Renal pelvis (tissue), 12 donors: ENCODE measurements at places on chromosomes 3 and 15. TPM values are rescaled to one million over a fixed set of nuclear protein-coding genes. Genes with fewer than 3 reads are reported as not detected.

- no peak for DNase-seq
Measured at GRCh38 chr3:159840703-159841299, 147.8 kb upstream of the IL12A start.

CLDN16 gene
- polyA plus RNA-seq: 29.3 TPM

GRCh38 chr3:14203521-14204079 lies 25.0 kb downstream of the LSM3 start:
- peak; percentile 82 for DNase-seq

DNA sequence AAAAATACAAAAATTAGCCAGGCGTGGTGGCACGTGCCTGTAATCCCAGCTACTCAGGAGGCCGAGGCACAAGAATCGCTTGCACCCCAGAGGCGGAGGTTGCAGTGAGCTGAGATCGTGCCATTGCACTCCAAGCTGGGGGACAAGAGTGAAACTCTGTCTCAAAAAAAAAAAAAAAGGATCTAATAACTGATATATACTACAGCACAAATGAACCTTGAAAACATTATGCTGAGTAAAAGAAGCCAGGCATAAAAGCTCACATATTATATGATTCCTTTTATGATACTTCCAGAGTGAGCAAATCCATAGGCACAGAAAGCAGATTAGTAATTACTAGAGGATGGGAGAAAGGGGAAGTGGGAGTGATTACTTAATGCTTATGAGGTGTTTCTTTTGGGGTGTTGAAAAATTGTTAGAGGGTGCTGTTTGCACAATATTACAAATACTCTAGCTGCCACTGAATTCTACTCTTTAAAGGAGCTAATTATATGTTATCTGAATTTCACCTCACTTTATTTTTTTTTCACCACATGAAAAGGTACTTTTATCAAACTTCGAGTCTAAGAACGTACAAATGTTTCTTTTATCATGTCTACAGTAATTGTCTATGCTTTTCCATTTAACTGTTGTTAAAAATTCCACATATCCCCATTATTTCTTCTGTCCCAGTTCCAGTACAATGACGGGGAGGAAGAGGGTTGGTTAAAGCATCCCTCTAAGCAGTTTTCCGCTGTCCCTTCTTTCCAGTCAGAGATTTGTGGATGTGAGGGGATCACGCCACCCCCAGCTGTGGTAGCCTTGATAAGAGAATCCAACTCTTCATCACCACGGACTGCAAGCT lies 77.7 kb upstream of the FAM174B start:
- DNase-seq: no peak

DNA sequence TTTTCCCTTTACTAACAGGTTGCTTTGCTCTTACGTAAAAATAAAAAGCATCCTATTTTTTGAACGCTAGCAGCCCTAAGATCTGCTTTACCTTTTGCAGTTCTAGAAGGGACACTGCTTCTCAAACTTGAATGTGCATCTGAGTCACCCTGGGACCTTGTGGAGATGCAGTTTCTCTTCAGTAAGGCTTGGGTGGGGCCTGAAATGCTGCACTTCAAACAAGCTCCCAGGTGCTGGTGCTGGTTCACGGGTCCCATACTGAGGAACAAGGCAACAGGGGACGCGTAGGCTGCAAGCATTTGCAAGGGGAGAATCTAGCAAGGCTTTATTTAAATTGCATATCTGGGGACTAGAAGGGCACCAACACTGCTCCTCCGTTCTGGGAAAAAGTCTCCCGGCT lies 30.0 kb downstream of the MB21D2 start:
- no peak for DNase-seq

GRCh38 chr3:156576651-156577348 lies 21.9 kb upstream of the SSR3 start:
- DNase-seq: no peak

KLHL40 gene
- not detected for polyA plus RNA-seq

- no peak for DNase-seq
Measured at GRCh38 chr15:89421219-89421618, 75.2 kb downstream of the RHCG start.

DNA sequence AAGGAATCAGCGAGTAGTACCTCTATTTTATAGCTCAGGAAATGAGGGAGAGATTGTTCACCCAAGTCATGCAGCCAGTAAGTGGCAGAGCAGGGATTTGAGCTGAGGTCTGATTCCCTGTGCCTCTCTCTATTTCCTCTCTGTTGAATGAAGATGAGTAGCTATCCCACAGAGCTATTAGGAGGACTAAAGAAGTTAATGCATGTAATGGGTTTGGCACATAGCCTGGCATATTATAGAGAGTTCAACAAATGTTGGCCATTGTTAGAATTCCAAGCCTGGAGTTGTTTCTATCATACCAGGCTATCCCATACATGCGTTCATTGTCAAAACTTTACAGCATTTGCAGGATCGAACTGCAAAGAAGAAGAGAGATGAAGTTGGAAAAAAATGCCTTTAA lies 21.8 kb upstream of the KLHL6 start:
- no peak for DNase-seq

GRCh38 chr3:107421170-107421792 lies 44.0 kb downstream of the CCDC54 start:
- peak; percentile 68 for DNase-seq

CPNE9 gene
- polyA plus RNA-seq: 0.27 TPM

DNA sequence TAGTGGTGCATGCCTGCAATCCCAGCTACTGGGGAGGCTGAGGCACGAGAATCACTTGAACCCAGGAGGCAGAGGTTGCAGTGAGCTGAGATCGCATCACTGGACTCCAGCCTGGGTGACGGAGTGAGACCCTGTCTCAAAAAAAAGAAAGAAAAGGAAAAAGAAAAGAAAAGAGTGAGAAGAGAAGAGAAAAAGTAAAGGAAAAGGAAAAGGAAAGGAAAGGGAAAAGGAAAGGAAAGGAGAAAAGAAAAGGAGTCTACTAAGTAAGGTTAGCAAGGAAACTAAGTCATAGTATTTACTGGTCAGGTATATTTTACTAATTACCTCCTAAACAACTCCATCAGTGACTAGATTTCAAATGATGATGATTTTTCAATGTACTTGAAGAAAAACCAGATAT lies 198.3 kb downstream of the VPS13C start:
- DNase-seq: no peak

- peak; percentile 39 for DNase-seq
Measured at GRCh38 chr3:159378396-159379194, 576.7 kb downstream of the MFSD1 start.

DNA sequence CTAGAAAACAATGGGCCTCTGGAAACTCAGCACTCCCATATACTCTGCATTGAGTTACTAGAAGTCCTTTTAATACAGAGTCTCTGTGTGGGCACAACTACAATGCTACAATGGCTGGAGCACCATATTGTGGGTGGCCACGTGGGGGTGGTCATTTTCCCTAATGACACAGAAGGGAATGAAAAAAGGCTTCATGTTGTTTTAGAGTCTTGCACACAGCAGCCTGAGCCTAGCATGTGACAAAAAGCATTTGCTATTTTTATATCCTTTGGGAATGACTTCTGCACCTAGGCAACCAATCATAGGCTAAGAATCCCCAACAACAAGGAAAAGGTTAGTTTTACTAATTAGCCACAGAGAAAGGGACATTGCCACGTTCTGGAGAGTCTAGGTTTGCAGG lies 120.6 kb downstream of the PPM1L start:
- DNase-seq: no peak

DNA sequence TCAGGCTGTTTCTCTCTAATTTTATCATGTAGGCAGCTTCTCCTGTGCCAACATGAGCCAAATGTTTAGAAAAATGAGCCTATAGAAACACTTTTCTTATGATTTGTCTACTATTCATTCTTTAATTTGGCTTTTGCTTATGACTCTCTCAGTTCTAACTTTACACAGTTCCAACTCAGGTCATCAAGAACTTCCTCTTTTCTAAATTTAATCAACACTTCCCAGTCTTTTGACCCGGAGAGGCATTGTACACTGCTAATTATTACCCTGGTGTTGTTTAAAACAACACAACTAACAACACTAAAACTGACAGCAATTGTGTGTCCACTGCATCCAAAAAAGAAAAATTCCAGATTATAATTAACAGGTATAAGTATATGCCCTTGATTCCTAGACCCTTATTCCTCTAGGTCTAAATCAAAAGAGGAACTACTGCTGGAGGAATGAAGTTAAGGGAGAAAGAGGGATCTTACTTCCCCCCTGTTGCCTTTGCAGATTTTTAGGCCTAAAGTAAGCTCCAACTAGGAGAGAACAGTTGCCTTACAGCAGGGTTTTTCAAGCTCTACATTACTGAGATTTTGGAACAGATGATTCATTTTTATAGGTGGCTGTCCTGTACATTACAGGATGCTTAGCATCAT lies 332.2 kb upstream of the GOLIM4 start:
- no peak for DNase-seq

IL1RAP gene
- 15.0 TPM for polyA plus RNA-seq

GRCh38 chr3:30002797-30003196 lies 603.6 kb upstream of the TGFBR2 start:
- DNase-seq: no peak

- no peak for DNase-seq
Measured at GRCh38 chr15:64100958-64101357, 5.2 kb downstream of the SNX1 start.

GRCh38 chr3:157542711-157543500 lies 39.7 kb upstream of the VEPH1 start:
- peak; percentile 52 for DNase-seq

TRIM71 gene
- polyA plus RNA-seq: 9.4 TPM

GRCh38 chr3:128449111-128449638 lies 17.5 kb downstream of the DNAJB8 start:
- DNase-seq: no peak

NAA50 gene
- 132 TPM for polyA plus RNA-seq

- no peak for DNase-seq
Measured at GRCh38 chr3:13584901-13585300, 36.0 kb downstream of the FBLN2 start.

GRCh38 chr3:41574900-41575299 lies 375.6 kb downstream of the CTNNB1 start:
- no peak for DNase-seq

DNA sequence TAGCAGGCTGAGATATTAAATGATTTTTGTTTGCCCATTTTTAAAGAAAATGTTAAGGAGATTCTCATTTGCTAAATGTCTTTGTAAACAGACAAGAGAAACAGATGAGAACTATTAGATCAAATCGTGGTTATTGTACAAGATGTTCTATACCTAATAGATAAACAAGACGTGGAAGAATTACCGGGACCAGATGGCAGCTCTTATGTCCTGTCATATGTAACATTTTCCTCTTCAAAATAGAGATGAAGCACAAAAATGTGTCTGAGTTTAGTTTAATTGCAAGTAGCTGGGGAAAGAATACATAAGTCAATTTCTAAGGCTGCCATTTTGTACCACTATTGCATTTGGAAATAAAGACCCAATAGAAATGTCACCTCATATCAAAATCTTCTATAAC lies 553.7 kb downstream of the TUSC7 start:
- no peak for DNase-seq

DNA sequence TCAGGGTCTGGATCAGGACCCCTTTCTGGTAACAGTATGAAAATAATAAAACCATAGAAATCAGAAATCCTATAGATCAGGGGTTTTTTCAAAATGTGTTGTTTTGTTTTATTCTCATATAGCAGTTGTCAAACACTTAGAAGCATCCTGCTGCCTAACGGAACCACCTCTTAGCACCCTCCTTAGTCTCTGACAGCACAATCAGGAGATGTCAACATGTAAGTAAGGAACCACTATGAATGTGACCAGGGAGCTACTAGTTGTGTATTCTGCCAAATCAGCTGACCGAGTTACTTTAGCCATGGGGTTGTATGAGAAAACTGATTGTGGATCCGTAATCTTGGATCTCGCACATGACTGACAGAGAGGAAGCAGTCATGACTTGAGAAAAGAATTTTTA lies 22.2 kb downstream of the CCDC39 start:
- no peak for DNase-seq

DNA sequence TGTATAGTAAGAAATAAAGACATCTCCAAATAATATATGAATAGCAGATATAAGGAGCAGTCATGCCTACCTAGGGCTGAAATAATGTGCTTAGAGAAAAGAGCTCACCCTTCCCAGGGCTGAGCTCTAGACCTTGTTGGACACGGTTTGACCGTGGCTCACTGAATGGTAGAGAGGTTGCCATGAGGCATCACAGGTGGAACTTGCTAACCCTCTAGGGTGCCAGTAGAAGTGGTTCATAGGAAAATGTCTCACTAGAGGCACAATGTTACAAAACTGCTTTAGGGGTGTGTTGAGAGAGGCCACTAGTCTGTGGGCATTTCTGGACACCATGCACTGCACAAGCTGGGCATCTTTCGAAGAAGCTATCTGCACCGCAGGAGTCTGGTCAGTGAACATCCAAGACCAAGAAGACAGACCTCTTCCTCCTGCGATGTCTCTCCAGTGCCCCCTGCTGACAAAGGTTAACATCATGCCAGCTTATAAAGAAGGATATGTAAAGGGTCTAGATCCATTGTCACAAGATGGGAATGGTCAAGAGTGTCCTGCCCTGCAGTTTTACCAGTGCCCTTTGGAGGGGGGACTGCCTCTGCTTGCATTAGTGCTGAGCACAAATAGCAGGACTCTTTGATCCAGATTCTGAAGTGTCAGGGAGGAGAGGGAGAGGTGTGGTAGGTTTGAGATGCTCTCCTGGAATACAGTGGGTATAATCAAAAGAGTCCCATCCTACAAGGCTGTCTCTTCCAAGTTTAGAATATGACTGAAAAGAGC lies 266.8 kb downstream of the ZNF385D start:
- peak; percentile 39 for DNase-seq

IGSF11 gene
- 3.8 TPM for polyA plus RNA-seq

DNA sequence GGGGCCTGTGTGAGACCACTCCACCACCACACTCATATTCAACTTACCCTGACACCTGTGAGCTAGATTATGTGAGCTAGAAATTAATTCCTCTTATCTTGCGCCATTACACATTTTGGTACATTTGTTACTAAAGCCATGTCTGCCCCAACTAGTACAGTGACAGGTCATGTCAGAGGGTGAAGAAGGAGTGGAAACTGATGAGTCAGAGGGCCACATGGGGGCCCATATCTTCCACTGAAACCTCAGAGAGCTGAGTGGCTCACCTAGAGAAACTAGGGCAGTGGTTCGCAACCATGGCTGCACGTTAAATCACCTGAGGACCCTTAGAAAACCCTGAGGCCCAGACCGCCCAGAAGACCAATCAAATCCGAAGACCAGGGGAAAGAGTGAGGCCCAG lies 15.7 kb upstream of the MEF2A start:
- DNase-seq: no peak

UBL7 gene
- polyA plus RNA-seq: 73.3 TPM

DNA sequence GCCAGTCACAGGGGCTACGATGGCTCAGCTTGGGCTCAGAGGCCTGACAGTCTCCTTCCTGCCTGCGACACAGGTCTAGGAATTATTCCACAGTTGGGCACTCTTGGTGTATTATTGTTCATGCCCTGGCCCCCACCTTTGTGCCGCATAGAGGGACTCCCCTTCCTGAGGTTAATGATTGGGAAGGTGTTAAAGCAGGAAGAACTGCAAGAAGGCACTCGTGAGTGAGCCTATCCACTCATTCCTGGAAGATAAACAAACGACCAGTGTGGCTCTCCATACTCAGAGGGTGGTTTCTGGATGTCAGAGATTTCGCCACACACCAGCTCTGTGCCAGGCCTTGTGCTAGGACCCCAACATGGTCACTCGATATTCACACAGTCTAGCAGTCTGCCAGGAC lies 12.3 kb downstream of the LIPC start:
- DNase-seq: no peak

GUCA1C gene
- not detected for polyA plus RNA-seq
